ENCODE measurements at places on chromosomes 2 and 18.

- no peak for DNase-seq
Measured at GRCh38 chr2:64591188-64591587, 62.5 kb downstream of the SERTAD2 start.

- DNase-seq = peak; percentile 71
Measured at GRCh38 chr2:130864830-130865800, 28.4 kb downstream of the ARHGEF4 start.

GRCh38 chr2:237574467-237574866 lies 8.1 kb downstream of the PRLH start:
- no peak for DNase-seq

DNA sequence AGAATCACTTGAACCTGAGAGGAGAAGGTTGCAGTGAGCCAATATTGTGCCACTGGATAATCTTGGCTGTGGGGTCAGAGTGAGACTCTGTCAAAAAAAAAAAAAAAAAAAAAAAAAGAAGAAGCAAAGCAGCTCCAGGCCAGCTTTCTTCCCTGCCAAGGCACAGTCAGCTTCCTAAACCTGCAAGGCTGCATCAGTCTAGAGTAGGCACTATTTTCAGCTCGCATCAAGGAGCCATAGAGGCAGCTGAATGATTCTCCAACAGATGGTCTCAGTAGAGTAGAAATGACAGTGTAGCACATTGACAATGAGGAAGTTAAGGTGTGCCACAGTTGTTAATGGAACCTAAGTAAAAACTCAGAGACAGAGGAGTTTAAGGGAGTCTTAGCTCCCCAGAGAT lies 35.6 kb downstream of the BMP10 start:
- DNase-seq = no peak

DNA sequence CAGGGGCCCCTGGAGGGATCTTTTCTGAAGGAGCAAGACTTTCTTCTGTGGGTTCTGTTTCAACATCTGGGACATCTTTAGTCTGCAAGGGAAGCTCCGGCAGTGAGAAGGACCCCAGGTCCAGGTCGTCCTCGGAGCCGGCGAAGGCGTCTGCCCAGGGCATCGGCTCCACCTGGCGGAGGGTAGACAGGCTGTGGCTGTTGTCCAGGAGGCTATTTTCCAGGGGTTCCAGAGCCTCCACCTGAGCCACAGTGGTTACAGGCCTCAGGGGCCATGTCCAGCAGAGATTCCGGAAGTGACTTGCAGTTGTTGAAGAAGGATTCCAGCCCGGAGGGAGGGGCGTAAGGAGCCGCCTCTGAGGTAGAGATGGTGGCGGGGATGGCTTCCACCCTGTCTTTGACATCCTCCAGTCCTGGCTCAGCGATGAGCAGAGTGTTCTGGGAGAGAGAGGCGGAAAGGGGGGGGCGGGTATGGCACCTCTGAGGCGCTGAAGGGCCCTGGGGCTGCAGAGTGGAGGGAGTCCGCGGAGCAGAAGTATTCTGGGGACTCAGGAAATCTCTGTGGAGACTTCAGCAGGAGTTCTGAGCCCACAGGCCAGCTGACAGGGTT lies 891.3 kb upstream of the LRRTM1 start:
- no peak for DNase-seq

DNA sequence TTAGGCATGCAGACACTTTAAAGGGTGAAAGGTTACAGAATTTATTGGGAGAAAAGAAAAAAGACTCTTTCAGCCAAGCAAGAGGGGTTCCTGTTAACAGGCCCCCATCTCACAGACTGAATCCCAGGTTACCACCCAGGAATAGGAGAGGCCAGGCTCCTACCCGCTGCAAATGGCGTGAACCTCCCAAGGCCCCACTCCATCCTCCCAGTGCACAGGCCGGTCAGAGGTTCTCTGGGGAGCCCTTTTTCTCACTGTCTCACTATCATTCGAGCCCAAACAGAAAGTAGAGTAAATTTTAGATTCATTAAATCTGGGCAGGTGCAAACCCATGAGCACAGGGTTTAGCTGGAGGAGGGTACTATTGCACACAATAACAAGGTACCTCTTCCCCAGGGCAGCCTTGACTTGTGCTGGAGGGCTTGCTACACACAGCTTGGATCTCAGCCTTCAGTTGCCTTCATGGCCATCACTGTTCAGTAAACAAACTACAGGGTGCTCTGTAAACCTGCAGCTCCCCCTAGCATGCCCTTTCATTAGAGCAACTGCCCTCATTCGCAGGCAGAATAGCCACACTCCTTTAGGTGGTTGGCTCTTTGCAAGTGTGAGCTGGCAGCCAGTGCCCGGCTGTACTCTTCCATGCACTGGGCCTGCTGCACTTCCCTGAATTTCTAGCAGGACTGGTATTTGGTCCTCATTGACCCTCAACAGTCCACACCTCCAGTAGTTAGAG lies 7.3 kb upstream of the PLEK start:
- peak; percentile 74 for DNase-seq

DNA sequence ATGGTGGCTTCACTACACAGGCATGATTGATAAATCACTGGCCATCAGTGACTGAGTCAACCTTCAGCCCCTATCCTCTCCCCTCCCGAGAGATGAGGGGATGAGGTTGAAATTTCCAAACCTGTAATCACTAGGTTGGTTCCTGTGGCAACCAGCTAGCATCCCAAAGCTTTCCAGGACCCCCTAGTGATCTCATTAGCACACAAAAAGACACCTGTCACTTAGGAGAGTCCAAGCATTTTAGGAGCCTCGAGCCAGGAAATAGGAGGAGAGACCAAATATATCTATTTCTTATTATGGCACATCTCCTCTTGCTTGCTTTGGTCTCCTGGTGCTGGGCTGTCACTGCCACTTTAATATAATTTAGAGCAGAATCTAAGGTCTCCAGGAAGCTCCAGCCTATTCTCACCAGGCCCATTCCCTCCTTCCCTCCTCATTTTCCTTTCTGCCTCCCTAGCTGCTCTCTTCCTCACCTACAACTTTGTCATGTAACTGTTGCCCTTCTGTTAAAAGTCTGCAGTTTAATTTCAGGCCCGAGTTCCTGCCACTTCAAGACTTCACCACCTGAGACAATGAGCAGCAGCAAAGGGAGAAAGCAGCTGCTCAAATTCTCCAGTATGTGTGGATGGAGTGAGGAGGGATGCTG lies 33.2 kb upstream of the NAB1 start:
- no peak for DNase-seq

DNA sequence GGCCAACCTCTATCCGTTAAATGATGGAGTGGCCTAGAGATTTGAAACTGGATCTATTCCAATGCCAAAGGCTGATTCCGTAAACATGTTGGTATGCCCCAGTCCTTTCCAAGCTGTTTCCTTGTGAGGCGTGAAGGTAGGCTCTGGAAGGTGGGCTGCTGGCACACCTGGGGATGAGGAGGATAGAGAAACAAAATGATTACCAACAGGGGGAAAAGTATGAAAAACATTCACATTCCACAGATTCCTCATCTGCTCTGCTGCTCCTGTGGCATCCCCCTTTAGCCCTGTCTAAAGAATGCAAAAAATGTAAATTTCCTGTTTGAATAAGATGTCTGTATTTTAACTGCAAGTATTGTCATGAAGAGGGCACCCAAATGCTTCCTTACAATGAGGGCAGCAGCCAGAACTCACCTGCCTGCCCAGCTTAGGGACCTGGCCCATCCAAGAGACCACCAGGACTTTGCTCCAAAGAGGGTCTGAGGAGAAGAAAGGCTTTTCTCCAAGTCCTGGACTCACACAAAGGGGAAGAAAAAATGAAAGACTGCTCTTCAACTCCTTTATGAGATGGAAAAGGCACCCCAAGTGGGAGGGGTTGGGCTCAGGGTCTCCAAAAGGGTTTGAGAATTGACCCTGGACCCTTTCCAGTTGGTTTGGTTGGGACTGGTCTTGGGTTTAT lies 132.3 kb upstream of the PELI1 start:
- DNase-seq = peak; percentile 63

DNA sequence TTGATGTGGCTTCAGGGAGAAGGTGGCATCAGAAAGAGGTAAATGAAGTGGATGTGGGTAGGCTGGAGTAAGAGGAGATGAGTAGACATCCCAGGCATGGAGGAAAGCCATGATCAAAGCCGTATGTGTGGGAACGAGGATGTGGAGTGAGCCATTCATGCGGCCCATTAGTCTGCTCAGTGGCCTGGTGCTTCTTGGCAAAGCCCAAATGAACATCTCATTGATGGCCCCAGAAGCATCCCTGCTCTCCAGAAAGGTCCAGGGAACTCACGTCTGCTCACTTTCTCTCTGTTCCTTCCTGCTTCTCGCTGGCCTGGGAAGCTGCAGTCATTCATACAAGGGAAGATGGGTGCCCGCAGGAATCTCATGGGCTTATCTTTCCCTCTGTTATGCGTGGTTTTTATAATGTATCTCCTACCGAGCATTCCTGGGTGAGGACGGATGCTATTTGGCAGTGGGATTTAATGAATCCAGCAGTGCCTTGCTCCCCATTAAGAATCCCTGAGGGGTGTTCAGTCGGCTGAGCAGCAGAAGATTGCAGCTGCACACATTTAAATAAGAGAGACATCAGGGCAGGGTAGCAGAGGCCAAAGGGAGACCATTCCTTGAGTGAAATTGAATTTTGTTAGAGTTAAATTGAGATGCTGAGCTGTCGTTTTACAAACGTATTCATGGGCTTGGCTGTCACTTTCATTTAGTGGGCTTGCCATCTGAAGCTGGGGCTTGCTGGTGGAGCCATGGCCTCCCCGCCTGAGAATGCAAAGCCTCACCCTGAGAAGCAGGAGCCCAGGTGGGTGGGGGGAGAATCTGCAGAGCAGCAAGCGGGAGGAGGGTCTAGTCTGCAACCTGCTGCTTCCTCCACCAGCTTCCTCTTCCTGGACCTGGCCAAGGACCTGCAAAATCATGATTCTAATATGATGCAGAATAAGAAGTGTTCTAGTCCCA lies 64.5 kb downstream of the LYPD1 start:
- no peak for DNase-seq

- no peak for DNase-seq
Measured at GRCh38 chr2:62485761-62486438, 20.1 kb downstream of the TMEM17 start.

- DNase-seq = no peak
Measured at GRCh38 chr18:32956591-32957315, 183.9 kb upstream of the KLHL14 start.

GRCh38 chr2:2178921-2179320 lies 152.2 kb downstream of the MYT1L start:
- DNase-seq = no peak

DNA sequence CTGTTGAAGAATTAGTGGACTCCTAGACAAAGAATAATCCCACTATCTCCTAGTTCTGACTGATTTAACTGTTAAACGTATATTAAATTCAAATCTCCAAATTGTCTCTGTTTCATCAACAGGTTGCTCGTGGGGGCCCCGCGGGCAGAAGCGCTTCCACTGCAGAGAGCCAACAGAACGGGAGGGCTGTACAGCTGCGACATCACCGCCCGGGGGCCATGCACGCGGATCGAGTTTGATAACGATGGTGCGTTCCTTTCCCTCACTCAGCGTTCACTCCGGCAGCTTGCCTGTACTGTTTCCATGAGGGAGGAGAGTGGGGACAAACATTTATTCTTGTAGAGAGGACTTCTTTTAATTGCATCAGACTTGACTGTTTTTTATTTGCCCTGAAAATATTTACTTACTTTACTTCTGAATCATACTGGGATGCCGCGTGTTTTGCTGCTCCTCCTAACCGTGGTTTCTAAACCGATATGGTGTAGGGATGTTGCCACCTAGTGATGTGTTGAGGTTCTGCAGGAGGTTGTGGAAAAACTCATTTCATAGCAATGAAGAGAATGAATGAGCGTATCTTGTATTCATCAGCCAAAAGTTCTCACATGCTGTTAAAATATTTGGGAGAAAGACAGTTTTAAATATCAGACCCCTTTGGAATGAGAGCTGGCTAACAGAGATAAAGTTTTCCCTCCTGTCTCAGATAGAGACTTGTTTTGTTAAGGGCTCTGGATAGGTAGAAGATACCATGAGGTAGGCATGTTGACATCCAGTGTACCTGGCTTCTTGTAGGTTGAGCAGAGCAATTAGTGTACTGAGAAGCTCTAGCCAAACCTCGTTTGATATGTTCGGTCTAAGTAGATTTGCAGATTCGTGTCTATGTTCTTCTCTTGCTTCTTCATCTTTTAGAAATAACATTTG lies 38.3 kb downstream of the ITGA6 start:
- DNase-seq = peak; percentile 94

DNA sequence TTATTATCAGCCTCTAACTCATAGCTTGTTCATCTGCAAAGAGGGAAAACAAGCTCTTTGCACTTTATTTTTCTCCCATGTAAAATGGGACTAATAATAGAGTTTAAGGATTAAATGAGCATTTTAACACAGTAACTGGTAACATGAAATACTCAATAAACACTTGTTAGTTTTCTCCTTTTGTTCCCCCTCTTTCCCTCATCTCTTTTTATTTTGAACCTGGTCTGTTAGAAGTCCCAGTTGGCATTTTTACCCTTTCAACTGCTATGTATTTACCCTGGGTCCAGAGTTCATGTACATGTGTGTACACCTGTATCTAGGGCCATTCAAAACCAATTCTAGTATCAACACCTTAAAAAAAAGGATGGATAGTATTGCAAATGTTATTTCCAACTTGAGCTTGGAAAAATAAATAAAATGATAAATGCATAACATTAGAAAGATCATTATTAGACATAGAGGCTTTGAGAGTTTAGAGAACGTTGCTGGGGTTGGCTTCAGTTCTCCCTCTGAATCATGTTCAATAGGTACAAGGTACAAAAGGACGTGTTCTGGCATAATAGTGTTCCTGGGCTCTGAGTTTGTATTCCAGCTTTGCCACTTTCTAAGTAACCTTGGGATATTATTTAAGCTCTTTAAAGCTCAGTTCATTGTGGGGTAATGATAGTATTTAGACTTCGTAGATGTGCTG lies 5.2 kb upstream of the VPS54 start:
- no peak for DNase-seq

DNA sequence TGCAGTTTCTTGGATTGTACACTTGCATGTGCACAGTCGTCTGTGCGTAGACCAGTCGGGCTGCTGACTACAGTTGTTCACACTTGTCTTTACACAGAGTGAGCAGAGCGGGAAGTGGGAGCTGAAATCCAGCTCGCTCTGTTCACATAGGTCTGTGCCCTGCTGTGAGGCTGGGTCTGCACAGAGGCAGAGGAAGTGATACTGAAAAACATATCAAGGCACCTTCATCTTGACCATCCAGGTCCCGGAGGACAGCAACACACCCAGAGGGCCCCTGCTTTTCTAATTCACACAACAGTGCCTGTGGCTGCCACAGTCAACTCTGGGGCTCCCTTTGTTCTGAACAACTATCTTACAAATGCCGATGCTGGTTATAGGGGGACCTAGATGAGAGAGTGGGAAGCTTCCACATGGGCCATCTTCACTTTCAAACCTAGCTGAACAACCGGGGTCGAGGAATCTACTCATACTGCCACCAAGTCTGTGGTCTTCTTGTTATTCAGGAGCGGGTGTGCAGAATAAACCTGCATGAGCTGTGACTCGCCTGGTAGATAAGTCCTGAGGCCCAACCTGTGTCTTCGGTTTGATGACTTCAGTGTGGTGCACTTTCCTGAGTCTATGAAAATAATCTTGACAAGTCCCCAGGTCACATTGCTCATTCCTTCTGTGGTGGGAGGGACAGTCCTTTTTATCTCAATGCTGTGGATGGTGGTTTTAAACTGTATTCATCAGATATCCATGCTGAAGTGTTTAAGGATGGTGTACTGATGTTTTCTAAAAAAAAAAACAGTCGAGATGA lies 3.5 kb upstream of the ADNP2 start:
- DNase-seq = no peak

Measured in ELR (cell line).